Metanephros (tissue), 2 donors: ENCODE measurements at places on chromosomes 4 and X. TPM values are rescaled to one million over a fixed set of nuclear protein-coding genes. Genes with fewer than 3 reads are reported as not detected.

The CENPE gene
- 5.2 TPM for total RNA-seq

The P2RY10 gene
- total RNA-seq = 1.1 TPM

The FGFR3 gene
- total RNA-seq = 97.0 TPM

The PPP1R2C gene
- not detected for total RNA-seq

The SSX4B gene
- total RNA-seq = not detected

The PWWP3B gene
- 6.9 TPM for total RNA-seq

The FOXR2 gene
- total RNA-seq = not detected

The RAB33A gene
- total RNA-seq = 1.3 TPM

The VCX3B gene
- not detected for total RNA-seq

The ZNF182 gene
- 6.5 TPM for total RNA-seq

The LGI2 gene
- total RNA-seq = 15.5 TPM

The GUCY1A1 gene
- total RNA-seq = 80.2 TPM
